HFF-Myc (cell line): ENCODE measurements at places on chromosomes 2 and 18.

DNA sequence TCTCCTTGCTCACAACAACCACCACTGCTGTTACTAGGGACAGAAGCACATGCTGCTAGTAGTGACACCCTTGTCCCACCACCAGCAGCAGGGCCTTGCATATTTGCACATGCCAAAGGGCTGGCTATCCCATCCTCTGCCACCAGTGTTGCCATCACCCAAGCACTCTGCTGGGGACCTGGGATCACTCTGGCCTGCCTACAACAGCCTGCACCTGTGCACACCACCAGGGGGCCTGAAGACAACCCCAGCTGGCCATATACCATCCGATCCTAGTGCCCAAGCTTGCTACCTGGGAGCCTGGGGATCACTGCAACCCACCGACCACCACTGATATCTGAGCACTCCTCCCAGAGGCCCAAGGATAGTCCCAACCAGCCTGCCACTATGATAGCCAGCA lies 99.9 kb upstream of the FANCL start:
- no peak for DNase-seq

- DNase-seq, result peak; percentile 19
Measured at GRCh38 chr18:616380-616995, 19.7 kb downstream of the CLUL1 start.

DNA sequence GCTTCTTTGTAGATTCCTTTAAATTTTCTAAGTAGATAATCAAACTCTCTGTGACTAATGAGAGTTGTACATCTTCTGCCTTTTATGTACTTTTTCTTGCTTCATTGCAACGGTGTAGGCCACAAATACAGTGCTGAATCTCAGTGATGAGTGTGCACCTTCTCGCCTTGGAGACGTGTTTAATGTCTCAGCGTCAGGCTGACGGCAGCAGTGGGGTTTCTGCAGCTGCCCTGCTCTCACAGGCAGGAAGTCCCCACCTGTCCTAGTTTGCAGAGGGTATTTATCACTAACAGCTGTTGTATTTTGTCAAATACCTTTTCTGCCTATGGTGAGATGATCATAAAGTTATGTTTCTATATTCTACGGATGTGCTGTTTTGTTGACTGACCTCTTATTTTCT lies 13.3 kb downstream of the AGXT start:
- no peak for DNase-seq

DNA sequence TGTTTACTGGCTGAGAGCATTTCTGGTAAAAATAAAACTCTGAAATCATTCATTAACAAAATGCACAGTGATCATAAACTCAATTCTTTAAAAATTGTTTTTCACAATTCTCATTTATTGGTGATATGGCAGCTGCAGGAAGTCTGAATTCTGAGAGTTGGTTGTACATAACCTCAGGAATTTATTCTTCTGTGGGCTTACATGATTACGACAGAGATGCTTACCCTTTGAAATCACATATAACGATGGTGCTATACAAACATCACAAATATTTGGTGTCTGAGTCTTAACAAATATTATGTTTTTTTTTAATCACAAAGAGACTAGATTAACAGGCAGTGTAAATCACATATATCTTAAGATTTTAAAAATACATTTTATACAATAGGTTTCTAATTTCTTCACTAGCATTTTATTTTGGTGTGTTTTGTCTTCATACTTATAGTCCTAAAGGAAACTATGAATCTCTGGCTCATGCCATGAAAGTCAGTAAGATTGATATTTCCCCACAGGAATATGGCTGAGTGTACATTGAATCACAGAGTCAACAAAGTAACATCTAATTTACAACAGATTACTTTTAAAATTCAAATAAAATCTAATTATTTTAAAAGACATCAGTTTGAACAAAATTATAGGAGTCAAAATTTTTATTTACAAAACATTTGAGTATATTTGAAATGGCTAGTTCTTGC lies 318.8 kb upstream of the THUMPD2 start:
- no peak for DNase-seq

DNA sequence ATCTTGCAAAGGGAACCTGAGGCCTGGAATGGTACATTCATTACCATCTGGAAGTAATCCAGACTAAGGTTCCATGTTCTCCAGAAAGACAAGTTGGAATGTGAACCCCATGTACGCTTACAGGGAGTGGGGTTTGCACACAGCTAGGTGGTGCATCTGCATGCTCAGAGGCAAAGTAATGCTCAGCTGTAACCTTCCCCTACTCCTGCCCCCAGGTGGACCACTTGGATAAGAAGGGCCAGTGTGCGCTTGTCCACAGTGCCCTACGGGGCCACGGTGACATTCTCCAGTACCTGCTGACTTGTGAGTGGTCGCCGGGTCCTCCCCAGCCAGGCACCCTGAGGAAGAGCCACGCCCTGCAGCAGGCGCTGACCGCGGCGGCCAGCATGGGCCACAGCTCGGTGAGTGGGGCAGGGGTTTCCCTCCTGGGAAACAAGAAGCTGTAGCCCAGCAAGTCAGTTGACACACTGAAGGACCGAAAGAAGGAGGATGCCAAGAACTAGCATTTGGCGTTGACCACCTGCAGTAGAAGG lies 90.0 kb downstream of the WDSUB1 start:
- no peak for DNase-seq

- no peak for DNase-seq
Measured at GRCh38 chr2:161068670-161069069, 91.6 kb upstream of the TANK start.

- no peak for DNase-seq
Measured at GRCh38 chr2:51103205-51103604, 71.3 kb upstream of the NRXN1 start.

DNA sequence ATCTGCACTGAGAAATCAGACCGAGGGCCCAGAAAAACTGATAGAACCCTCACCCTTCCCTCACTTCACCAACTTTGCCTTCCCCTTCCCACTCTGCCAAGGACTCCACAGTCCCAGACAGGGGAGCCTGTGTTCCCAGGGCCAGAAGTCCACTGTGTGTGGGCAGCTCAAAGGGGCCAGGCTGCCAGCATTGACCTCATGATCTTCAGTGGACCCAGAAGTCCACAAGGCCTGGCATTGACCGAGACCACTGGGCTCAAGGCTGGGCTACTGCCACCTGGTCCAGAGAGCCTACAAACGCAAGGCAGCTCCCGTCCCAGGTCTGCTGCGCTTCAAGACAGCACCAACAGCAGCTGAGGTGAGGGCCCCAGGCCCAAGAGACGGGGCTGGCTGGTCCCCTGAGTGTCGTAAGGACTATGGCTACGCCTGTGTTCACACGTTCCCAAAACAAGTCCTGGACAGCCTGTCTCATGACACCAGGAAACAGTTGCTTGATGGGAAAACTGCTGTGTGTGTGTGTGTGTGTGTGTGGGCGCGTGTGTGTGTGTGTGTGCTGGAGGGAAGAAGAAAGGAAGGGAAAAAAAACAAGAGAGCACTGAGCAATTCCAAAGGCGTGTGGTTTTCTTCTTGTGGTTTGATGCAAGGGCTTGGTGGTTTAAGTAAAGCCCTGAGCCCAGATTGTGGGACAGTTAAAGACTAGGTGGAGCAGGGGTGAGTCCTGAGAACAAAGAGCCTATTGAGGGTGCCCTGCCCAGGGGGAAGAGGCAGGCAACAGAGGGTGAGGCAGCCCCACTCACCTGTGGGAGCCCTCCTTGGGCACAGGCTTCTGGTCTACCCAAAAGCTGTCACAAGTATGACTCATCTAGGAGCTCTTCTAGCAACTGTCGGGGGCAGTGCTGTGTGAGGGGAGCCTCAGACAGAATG lies 46.6 kb upstream of the ZBTB7C start:
- no peak for DNase-seq

- no peak for DNase-seq
Measured at GRCh38 chr2:230811508-230811907, 53.2 kb upstream of the ITM2C start.

DNA sequence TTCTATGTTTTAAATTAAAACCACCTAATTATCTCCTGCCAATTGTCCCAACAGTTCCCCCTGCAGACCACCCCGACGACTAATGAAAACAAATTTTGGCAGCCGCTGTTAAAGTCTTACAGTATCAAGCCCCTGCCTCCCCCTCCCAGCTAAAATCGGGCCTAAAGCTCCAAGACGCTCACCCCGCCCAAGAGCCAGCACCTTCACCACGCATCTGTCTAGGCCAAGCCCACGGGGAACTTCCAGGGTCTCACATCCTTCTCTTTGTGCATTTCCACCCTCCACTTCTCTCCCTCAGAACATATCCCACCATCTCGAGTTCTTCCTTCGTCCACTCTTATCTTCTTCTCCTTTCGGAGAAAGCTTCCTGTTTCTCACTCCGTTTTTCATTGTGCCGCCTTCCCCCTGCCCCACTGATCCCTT lies 445 bp downstream of the PRPF40A start:
- no peak for DNase-seq

- DNase-seq, result no peak
Measured at GRCh38 chr2:173165443-173166238, 90.0 kb downstream of the MAP3K20 start.

DNA sequence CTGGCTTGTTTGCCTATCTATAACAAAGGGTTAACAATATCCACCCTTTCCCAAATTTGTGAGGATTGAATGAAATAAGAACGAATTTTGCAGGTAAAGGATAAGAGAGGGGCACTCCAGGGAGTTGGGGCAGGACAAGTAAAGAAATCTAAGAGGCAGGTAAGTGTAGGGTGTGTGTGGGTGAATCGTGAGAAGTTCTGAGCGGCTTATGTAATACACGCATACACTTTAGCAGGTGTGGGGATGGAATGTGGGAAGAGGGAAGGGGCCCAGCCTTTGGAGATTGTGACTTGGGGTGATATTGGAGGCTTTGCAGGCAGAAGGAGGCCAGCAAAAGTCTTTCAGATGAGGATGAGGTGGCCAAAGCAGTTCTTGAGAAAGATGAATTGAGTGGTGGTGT lies 83.2 kb upstream of the AQP4 start:
- no peak for DNase-seq

DNA sequence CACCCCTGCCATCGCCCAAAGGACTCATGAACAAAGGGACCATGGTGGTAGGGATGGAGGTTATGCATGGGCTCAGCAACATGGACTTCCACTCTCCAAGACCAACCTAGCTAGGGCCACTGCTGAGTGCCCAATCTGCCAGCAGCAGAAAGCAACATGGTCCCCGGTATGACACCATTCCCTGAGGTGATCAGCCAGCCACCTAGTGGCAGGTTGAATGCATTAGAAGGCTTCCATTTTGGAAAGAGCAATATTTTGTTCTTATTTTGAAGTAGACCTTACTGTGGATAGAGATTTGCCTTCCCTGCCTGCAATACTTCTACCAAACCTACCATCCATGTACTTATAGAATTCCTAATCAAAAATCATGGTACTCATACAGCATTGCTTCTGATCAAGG lies 99.8 kb downstream of the METTL4 start:
- no peak for DNase-seq

DNA sequence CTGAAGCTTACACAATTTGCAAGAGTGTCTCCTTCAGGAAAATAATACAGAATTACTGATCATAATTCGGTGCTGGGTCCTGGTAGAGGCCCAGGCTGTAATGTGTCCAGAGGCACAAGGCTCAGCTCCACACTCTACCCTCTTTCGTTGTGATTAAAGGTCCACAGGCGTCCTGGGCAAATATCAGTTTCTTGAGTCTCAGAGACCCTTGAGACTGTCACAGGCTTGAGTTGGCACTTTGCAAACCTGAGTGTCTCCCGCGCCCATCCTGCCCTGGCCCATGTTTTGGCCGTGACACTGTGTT lies 46.9 kb upstream of the SMAD7 start:
- no peak for DNase-seq

GRCh38 chr2:217940261-217941220 lies 62.3 kb downstream of the TNS1 start:
- DNase-seq, result no peak

DNA sequence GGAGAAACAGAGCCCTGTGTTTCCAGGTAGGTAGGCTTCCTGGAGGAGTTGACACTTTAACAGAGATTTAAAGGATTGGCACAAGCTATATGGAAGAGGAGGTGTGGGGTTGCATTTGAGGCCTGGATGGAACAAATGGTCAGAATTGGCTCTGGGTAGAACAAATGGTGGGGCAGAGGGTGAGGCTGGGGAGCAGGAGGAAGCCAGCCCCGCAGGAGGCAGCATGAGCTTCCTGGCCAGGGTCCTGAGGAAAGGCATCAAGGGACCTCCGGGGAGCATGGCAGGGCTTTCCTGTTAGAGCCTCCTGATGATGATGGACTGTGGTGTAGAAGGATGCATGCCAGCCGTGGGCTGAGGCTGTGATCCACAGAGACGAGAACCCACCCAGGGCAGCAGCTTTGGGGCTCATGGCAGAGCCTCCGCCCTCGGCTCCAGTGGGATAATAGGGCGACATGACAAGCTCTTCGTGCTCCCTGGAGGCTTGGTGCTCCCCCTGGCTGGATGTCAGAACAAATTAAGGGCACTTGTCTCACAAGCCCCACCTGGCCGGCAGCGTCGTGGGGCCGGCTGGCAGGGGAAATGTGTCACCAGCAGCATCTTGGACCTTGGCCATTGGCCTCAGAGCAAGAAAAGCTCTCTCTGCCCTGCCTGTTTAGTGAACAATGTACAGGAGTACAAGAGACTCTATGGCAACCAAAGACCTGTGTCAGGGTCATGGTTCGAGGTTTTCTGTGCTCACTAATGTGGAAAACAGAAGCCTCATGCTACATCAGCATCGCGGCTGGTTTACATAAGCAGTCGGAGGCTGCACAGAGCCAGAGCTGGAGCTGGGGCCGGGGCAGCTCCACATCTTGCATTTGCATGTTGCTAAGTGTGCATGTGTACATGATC lies 153.5 kb downstream of the MYCN start:
- no peak for DNase-seq

DNA sequence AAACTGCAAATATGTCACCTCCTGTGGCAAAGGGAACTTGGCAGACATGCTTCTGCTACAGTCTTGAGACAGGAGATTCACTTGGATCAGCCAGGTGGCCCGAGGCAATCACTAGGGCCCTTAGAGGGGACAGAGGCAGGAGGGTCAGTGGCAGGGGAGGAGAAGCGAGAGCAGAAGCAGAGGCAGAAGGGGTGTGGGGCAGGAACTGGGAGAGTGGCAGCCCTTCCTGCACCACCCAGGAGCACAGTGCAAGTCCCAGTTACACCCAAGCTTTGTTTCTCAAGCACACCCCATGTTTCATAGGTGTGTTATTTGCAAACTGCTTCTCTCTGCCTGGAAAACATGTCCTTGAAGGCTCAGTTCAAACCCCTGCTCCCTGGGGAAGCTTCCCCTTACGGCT lies 309.7 kb upstream of the MYT1L start:
- DNase-seq, result no peak

DNA sequence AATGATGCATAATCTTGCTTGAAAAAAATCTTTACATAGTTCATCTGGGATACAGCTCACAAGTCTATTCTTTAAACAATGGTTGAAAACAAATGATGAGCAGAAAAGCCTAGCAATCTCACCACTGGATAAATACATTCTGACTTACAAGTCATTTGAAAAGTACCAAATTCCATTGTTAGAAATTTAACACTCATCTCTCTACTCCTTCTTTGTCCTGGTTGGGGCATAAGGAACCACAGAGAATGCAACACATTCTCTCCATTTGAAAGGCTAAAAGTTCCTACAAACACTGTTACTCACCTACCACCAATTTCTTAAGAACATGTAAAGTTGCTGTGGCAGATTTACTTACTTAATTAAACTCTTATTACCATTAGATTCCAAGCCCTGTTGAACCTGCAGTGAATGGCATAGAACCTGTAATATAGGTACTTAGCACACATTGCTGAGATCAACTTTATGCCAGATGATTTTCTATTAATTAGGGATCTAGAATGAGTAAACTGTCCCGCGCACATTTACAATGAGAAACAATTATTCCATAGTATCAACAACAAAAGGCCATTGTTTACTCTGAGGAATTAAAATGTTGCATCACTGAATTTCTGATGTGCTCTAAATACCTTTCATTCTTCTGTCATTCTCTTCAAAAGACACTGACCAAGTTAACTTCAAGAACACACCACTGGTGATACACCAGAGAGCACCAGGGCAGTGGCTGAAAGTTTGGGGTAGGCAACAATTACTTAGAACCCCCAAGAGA lies 69.6 kb downstream of the CABYR start:
- no peak for DNase-seq
